ENCODE measurements at places on chromosomes 6 and 20. TPM values are rescaled to one million over a fixed set of nuclear protein-coding genes. Genes with fewer than 3 reads are reported as not detected.

The MYBL2 gene
- 3.9 TPM for total RNA-seq

The NCOA6 gene
- 4.5 TPM for total RNA-seq

The SRSF6 gene
- 47.7 TPM for total RNA-seq

The GSTA2 gene
- total RNA-seq = not detected

The PNLDC1 gene
- not detected for total RNA-seq

The RNF114 gene
- 61.2 TPM for total RNA-seq

All from aortic smooth muscle cell (primary cell).